Inflammatory macrophage treated with lipopolysaccharide for 1 hour (primary cell): ENCODE measurements at places on chromosomes 1 and 21.
A peak's percentile ranks its signal among the peaks of the same experiment; 100 is the strongest.

GRCh38 chr1:153431928-153432327, 15.6 kb downstream of the S100A7A start:
- DNase-seq: no peak

GRCh38 chr21:44067011-44067839, 40.0 kb upstream of the PWP2 start:
- no peak for DNase-seq

DNA sequence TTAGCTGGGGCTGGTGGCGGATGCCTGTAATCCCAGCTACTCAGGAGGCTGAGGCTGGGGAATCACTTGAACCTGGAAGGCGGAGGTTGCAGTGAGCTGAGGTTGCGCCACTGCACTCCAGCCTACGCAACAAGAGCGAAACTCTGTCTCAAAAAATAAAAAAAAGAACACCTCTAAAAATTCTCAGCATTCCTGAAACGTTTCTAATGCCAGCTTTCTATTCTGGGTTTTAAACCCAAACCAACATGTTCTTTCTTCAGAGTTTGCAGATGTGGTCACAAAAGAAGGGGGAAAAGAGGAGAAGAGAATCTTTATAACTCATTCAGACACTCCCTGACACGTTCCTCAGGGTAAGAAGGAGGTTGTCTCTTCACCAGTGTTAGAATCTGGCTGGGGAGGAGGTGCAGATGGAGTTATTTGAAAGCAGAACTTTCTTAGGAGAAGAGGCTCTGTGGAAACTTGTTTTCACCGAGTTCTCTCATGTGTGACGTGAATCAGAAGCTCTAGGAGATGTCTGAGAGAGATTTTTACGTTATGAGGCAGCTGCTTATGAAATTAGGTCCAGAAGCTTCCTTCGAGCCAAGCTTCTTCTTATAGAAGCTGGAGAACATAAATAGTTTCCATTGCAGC, 17.8 kb upstream of the CNR2 start:
- peak; percentile 44 for DNase-seq

DNA sequence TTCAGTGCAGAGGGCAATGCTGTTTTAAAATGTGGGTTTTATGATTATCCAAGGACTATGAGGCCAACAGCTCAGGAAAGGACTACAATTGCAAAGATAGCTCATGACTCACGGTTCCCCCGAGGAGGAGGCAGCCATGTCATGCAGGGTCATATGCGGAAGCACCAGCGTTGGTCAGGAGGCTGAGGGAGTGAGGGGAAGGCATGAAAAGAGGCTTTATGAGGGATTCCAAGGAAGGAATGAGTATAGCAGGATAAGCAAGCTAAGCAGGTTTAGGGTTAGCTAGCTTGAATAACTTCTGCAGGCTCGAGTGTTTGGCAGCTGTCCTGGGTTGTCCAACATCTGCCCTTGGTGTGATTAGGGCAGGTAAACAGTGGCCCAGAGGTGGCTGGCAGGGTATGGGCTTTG, 495.1 kb downstream of the SETD4 start:
- DNase-seq: peak; percentile 81

GRCh38 chr1:222654849-222655248, 37.0 kb downstream of the MIA3 start:
- peak; percentile 94 for DNase-seq

DNA sequence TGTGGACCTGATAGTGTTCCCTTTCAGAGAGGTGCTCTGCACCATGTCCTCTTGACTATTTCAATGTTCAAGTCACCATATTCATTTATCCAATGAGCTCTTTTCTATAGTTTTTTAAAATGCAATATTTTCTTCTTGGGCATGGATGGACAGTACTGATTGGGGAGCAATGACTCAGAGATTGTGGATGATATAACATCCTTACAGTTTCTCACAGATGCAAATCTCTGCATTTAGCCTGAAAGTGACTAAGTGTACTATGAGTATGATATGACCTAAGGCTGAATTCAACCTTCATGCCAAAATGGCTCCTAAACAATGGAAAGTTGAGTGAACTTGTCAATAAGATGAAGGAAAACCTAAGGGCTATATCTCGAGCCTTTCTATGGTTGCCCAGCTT, 36.5 kb downstream of the C4BPA start:
- DNase-seq: no peak

DNA sequence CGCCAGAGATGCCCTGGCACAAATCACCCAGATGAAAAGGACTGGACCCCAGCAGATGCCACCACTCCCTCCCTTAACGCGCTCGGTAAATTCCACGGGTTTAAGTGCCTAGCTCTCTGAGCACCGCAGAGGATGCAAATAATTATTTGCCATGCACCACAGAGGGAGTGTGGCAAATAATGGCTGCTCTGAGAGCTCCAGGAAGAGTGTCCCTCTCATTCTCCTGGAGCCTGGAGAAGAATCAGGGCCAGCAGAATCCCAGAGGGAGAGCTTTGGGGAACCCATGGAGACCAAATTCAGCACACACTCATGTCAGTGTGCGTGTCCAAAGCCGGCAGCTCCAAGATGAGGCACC, 667 bp downstream of the HHIPL2 start:
- DNase-seq: no peak

DNA sequence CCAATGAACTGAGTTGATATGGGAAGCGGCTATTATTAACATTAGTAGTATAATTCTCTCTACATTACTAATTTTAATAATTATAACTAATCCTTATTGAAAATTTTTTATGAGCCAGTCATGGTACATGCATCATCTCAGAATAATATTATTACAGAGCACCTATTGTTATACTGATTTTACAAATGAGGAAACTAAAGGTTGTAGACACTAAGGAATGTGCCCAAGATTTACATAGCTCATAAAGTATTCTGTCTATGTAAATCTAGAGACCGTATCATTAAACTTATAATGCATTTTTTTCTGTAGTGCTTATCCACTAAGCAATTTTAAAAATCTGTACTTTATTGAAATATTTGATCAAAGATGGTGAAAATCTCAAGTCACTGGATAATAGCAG, 825.9 kb downstream of the PLA2G4A start:
- DNase-seq: no peak

- DNase-seq: peak; percentile 79
Observed at GRCh38 chr1:59498640-59499039, 201.7 kb downstream of the FGGY start.

DNA sequence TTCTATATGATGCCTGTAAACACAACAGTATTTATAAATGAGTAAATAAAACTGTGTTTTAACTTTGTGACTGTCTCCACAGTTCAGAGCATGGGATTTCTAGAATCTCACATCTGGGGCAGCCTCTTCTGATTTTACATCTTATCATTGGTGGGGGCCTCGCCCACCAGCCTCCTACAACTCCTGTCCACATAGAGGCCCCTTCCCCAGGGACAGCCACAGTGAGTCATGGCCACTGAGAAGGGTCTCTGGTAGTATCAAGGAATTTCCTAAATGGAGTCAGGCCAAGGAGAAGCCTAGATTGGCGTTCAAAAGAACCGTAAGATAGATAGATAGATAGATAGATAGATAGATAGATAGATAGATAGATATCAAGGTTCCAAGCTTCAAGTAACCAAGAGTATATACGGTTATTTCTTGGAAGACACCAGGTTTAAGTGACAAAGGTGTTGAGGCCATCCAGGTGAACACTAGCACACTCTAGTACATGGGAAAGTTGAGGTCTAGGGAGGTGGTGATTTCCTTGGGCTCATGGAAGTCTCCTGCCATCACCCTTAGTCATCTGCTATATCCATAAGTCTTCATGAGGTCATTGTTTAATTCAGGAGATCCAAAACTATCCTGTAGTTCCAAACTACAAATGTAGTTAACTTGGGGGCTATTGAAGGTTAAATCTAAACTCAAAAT, 121.6 kb downstream of the SYT2 start:
- DNase-seq: no peak

DNA sequence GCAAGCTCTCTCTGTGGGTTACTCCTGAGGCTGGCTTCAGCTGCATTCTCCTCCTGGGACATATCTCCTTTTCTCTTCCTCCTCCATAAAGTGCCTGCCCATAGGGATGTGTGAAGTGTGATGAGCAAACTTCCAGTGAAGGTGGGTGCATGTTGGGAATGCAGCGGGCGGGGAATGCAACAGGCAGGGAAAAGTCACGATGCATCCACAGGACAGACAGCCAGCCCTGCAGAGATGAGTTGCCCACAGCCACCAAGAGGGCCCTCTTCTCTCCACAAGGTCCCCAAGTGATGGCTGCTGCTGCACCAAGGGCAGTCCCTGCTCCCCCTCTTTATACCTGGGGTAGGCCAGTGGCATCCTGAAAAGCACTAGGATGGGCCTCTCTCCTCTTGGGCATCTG, 33.6 kb upstream of the RNF187 start:
- DNase-seq: no peak

DNA sequence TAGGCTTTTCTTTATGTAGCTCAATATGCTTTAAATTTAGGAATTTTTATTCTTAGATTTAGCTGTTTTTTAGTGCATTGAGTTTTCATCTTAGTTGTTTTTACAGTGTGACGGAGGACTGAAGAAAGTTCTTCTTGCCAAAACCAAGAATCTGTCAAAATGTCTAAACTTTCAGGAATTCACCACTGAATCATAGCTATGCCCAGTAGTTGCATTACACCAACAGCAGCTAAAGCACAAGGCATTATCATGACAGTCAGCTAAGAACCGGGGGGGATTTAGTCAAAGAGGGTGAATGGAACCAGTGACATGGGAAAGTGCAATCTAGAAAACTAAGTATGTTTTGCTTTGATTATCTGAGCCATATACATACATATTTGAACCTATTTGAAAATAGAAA, 6.5 kb upstream of the C1orf146 start:
- DNase-seq: no peak

DNA sequence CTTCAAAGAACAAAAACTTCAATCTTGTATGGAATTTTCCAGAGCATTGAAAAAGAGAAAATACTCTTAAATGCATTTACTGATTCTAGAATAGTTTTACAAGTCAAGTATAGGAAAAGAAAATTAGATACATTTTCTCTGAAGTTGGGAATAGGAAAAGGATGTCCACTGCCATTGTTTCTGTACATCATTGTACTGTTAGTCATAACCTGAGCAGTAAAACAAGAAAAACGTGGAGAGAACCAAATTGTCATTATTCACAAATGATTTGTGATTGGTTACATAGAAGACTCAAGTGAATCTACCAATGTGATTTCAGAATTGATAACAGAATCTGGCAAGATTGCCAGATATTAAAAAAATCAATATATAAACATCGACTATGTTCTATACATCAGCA, 27.4 kb downstream of the PRKACB start:
- no peak for DNase-seq

DNA sequence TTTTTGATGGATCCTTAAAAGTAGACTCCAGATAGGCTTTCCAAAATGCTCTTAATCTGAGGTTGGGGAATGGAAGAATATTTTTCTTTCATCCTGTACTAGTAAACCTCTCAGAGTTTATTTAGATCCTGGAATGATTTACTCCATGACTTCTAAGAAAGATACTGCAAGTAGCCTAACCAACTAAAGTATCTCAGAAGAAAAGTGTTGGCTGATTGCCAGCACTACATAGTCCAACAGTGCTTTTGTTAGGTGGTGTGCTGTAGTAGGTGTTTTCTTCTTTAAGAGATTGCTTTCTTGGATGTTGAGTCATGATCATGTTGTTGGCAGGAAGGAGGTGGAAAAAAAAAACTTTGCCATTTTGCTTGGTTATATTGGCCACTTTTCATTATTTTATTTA, 119.8 kb downstream of the OSBPL9 start:
- DNase-seq: no peak

GRCh38 chr1:72442262-72442661, 159.9 kb upstream of the NEGR1 start:
- DNase-seq: no peak

DNA sequence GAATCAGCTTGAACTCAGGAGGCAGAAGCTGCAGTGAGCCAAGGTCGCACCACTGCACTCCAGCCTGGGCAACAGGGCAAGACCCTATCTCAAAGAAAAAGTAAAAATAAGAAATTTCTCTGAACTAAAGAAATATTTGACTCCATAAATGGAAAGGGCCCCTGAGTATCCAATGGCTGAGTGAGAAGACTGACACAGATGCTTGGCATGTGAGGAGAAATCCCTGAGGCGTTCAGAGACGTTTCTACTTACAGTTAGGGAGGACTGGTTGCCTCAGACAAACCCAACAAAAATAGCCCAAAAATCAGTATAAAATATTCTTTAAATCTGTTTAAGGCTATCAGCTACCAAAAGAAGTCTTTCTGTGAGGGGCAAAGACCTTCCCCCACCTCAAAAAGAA, 3.0 kb upstream of the SUMO3 start:
- no peak for DNase-seq

DNA sequence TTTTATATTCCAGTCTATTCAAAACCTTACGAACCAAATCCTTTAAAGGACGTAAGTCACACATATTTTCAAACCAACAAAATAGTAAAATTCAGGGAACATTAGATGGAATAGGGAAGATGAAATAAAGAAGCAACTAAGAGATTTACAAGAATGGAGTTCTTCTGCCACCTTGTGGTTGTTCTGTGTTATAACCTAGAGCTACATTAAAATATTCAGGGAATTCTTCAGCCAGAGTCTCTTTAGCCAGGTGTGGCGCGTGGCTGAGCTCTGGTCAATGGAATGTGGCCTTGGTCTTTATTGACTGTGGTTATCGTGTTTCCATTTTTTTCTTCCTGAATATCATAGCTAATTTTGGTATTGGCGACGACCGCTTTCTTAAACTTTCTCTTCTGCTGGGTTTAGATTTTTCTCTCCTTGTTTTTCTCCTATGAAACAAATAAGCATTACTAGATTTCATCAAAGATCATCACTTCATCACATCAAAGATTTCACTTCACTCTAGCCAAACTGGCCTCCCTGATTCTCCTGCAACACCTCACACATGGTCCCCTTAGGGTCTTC, 221.3 kb downstream of the MRPL39 start:
- DNase-seq: peak; percentile 37

DNA sequence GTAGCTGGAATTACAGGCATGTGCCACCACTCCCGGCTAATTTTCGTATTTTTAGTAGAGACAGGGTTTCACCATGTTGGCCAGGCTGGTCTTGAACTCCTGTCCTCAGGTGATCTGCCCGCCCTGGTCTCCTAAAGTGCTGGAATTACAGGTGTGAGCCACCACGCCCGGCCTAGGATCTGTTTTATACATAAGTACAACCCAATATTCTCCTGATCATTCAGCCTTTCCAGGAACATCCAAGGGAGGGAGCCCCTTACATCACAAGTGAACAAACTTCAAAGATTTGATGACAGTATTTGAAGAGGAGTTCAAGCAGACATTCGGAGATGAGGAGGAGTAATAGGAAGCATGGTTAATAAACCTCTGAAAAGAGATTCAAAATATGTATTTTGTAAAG, 54.9 kb upstream of the RAB3GAP2 start:
- DNase-seq: no peak

DNA sequence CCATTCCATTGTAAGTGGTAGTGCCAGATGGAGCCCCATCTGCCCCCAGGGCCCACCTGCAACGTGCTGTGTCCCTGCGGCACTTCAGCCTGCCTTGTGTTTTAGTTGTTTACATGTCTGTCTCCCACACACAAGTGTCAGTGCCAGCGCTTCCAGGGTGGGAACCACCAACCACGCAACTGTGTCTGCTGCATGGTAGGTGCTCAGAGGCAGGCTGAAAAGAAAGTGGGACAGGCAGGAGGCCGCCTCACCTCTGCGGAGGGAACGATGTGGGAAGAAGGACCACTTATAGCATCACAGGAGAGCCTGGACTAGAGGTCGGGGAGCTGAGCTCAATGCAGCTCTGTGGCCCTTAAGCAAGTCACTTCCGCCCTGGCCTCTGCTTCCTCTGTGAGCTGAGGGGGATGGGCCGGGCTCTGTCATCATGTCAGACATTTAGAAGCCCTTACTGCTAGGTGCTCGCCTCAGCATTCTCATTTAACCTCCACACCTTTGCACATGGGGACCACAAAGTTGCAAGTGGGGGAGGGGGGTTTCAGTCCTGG, 17.9 kb downstream of the SLC9A1 start:
- peak; percentile 79 for DNase-seq
